Activated T-helper 1 cell treated with anti-CD3 and anti-CD28 coated beads, Interleukin-12 subunit alpha, Interleukin-12 subunit beta, Interleukin-2, Interleukin-4 antibody, amounts not matched to agents 30 ng/mL and 10 ng/mL and 1 ng/mL, durations not matched to agents 14 hours and 24 hours and 36 hours (primary cell): ENCODE measurements at places on chromosomes 12 and 14. TPM values are rescaled to one million over a fixed set of nuclear protein-coding genes. Genes with fewer than 3 reads are reported as not detected.

Gene TAS2R30
- 3.8 and 4.5 TPM in 2 replicates for total RNA-seq

GRCh38 chr14:61264010-61264571 lies 17.0 kb downstream of the TMEM30B start:
- H3K27ac ChIP-seq = no peak overlapping the region
- no peaks in the 10 kb centered on the region for H3K36me3 ChIP-seq
- H3K27me3 ChIP-seq = peaks cover 43% of the 10 kb centered on the region

GRCh38 chr12:118429688-118430383 lies 53.5 kb downstream of the SUDS3 start:
- H3K36me3 ChIP-seq = no peaks in the 10 kb centered on the region
- no peaks in the 10 kb centered on the region for H3K27me3 ChIP-seq
- H3K27ac ChIP-seq = no peak overlapping the region
- H3K4me1 ChIP-seq = no peaks in the 10 kb centered on the region
- no peak for DNase-seq
- no peak overlapping the region for H3K4me3 ChIP-seq

Gene TAS2R7
- total RNA-seq = not detected in 2 replicates

DNA sequence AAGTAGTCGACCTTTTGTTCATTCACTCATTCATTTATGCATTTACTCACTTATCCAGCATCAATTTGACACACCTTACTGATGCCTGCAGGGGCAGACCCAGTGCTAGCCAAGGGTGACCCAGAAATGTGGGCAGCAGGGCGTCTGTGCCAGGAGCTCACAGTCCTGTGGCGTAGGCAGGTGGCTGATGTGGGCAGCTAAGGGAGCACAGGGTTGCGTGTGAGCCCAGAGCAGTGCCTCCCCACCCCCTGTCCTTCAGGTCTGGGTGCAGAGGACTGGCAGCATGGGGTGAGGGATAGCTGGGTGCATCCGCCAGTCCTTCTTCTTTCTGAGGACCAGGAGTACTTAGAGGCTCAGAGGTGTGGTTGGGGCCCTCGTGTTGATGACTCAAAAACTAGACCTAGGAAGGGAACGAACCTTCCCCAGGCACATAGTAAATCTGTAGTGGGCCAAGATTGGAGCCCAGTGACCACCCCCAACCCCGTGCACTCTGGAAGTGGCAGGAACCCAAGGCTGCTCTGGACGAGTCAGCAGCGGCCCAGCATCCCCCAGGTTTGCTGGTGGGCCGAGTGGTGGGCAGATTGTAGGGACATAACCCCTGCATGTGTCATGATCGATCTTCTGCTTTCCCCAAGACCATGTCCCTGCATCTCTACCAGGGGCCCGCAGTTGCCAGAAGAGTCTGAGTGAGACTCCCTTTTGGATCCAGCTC lies 63.9 kb downstream of the BEGAIN start:
- no peaks in the 10 kb centered on the region for H3K36me3 ChIP-seq
- no peak overlapping the region for H3K4me3 ChIP-seq
- DNase-seq = no peak
- no peaks in the 10 kb centered on the region for H3K27me3 ChIP-seq

DNA sequence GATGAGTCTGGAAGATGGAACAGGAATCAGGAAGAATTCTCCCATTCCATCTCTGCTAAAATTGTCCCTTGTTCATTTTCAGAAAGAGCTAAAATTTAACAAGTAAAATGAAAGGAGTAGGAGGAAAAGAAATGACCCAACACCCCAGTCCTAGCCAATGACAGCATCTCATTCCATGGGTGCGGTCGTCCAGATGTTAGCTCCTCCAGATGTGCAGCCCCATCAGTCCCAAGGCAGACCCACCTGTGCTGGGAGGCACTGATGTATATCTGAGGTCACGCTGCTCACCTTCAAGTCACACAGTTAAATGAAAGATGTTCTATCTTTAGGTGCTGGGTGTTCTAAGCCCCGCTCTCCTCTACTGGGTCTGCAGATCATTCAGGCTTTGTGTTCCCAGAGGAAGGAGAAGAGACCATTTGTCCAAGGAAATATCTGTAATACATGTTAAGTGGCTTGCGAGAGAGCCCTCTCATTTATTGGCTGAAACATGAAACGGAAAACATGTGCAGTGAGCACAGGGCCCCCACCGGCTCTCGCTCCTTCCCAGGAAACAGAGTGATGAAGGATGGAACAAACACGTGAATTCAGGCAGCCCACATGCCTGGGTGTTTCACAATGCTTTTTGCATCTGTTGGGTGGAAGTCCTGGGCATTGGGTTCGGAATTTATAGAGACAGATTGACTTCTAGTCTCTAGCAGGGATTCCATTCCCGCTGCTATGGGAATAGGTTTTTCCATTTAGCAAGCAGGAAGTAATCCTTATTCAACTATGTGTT lies 294.6 kb downstream of the NUAK1 start:
- H3K4me1 ChIP-seq = no peaks in the 10 kb centered on the region
- H3K36me3 ChIP-seq = no peaks in the 10 kb centered on the region

DNA sequence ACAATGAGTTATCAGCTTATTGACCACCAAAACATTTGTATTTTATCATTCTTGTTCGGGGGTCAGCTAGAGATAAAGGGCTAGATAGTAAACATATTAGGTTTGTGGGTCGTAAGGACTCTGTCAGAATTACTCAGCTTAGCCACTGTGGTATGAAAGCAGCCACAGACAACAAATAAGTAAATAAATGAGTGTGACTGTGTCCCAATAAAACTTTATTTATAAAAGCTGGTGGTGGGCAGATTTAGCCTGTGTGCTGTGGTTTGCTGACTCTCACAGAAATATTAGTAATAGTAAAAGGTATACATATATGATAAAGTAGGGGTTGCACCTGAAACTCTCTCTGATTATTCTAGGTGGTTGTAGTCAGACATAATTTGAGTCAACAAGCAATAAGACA lies 56.1 kb downstream of the TPH2 start:
- H3K4me1 ChIP-seq = peaks cover 1% of the 10 kb centered on the region
- no peak for DNase-seq
- no peaks in the 10 kb centered on the region for H3K36me3 ChIP-seq
- H3K27ac ChIP-seq = no peak overlapping the region
- H3K4me3 ChIP-seq = no peak overlapping the region
- H3K27me3 ChIP-seq = peaks cover 13% of the 10 kb centered on the region

DNA sequence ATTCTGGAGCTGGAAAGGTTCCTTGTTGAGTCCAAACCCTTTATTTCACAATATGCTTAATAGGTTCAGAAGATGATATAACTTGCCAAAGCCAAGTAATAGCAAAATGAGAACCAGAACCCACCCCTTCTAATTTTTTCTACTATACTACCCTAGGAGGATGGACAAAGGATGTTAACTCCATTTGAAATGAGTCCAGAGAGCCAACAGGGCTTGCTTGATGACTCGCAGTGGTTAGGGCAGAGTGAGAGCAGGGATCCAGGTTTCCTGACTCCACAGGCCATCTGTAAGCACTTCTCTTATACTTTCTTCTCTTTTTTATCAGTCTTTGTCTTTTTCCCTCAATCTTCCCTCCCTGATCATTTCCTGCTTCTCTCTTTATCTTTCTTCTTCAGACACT lies 668.1 kb downstream of the MED13L start:
- no peak for DNase-seq
- no peaks in the 10 kb centered on the region for H3K4me1 ChIP-seq
- H3K4me3 ChIP-seq = no peak overlapping the region

DNA sequence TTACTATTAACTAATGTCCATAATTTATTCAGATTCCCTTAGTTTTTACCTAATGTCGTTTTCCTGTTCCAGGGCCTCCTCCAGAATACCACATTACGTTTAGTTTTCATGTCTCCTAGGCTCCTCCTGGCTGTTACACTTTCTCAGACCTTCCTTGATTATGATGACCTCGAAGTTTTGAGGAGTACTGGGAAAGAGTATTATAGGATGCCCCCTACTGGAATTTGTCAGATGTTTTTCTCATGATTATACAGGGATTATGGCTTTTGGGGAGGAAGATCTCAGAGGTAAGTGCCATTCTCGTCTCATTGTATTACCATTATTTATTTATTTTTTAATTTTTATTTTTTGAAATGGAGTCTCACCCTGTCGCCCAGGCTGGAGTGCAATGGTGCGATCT lies 17.7 kb upstream of the C1S start:
- H3K36me3 ChIP-seq = no peaks in the 10 kb centered on the region
- no peak for DNase-seq
- H3K4me1 ChIP-seq = peaks cover 15% of the 10 kb centered on the region
- no peak overlapping the region for H3K27ac ChIP-seq

Gene KRT86
- total RNA-seq = 0.73 and 0.93 TPM in 2 replicates

GRCh38 chr12:54273981-54274380 lies 5.9 kb downstream of the CBX5 start:
- no peak for DNase-seq
- H3K36me3 ChIP-seq = peaks cover 36% of the 10 kb centered on the region
- H3K4me1 ChIP-seq = peaks cover 74% of the 10 kb centered on the region
- H3K27ac ChIP-seq = no peak overlapping the region

Gene CD69
- total RNA-seq = 90.5 and 93.2 TPM in 2 replicates

DNA sequence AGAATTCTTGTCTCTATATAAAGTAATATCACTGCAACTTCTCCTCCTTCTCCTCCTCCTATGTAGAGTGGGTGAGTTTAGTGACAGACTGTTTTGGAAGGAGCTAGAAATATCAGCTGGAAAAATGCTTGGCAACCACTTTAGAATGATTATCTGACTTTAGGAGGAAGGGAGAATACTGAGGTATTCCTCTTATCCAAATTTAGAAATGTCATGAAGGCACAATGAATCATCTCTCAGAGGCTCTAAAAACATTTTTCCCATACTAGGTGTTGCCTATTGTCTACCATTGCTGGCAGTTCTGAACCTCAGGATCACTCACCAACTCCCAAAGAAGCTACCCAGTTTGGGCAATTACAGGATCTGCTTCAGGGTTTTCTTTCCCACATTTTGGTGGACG lies 306.6 kb upstream of the ATP2B1 start:
- H3K4me3 ChIP-seq = no peak overlapping the region
- no peaks in the 10 kb centered on the region for H3K27me3 ChIP-seq
- no peak overlapping the region for H3K27ac ChIP-seq
- DNase-seq = no peak
- no peaks in the 10 kb centered on the region for H3K4me1 ChIP-seq
- H3K36me3 ChIP-seq = no peaks in the 10 kb centered on the region
